ENCODE measurements at places on chromosomes 11 and 22.

- DNase-seq, result no peak
These were observed 79.8 kb downstream of the CLPB start for GRCh38 chr11:72354356-72355115.

DNA sequence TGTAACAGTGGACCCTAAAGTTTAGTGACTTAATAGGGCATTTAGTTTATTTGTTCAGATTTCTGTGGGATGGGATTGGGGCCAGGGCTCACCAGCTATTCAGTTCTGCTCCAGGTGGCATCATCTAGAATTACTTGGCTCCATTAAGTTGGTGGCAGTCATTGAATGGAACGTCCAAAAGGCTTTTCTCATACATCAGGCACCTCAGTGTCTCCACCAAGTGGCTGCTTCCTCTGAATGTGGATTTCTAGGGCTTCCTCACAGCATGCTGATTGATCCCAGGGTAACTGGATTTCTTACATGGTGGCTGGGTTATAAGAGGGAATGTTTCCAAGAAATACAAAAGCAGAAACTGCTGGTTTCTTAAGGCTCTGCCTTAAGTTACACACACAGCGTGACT is 34.7 kb downstream of the USP47 start:
- DNase-seq, result no peak

DNA sequence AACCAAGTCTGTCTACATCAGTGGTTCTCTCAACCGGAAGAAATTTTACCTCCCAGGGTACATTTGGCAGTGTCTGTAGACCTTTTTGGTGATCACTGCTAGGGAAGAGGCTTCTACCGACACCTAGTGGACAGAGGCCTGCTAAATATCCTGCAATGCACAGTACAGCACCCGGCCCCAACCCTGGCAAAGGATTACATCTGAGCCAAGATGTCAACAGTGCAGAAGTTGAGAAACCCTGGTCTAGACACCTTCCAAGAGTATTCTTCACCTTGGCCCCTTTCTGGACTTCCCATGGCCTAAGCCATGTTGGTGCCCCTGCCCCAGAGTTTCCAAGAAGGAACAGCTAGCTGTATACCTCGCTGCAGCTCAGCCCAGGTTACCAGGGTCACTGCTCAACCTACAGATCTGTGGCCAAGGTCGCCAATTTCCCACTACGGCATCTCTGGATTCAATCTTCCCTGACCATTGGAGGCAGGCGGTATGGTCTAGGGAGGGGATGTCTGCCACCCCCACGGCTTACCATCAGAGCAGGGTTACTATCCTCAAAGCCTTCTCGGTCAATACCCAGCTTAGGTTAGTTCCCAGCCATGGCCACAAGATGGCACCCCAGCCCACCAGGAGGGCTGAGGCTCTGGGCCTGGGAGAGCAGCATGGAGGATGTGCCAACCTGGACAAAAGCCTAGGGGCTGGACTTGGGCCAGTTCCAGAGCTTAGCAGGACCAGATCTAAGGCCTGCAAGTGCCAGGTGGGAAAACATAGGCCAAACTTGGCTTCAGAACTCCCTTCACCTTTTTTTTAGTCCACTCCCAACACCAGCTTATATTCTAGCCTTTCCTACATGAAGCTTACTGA is 3.7 kb upstream of the KCNC1 start:
- DNase-seq, result peak; percentile 48

DNA sequence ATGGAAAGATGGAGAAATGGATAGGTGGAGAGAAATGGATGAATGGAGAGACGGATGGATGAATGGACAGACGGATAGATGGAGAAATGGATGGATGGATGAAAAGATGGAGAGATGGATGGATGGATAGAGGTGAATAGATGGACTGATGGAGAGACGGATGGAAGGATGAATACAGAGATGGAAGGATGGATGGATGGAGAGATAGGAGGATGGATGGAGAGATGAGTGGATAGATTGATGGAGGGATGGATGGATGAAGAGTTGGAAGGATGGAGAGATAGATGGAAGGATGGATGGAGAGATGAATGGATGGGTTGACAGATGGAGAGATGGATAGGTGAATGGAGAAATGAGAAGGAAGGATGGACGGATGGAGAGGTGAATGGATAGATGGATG is 63.7 kb downstream of the FLRT1 start:
- no peak for DNase-seq

DNA sequence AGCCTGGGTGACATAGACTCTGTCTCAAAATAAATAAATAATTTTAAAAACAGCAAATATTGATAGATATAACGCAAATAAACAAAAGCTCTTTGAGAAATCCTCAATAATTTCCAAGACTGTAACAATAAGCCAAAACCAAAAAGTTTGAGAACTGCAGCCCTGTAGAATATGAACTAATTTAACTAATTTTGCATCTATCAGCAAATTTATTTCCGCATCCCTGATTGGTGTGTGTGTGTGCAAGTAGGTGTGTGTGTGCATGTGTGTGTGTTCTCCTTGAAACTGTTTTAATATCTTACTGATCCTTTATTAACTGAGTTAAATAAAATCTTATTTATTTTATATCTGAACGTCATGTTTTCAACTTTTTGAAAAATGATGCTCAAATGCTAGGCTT is 67.0 kb upstream of the ISX start:
- no peak for DNase-seq

GRCh38 chr11:95816037-95816436 is 25.7 kb downstream of the CEP57 start:
- no peak for DNase-seq

DNA sequence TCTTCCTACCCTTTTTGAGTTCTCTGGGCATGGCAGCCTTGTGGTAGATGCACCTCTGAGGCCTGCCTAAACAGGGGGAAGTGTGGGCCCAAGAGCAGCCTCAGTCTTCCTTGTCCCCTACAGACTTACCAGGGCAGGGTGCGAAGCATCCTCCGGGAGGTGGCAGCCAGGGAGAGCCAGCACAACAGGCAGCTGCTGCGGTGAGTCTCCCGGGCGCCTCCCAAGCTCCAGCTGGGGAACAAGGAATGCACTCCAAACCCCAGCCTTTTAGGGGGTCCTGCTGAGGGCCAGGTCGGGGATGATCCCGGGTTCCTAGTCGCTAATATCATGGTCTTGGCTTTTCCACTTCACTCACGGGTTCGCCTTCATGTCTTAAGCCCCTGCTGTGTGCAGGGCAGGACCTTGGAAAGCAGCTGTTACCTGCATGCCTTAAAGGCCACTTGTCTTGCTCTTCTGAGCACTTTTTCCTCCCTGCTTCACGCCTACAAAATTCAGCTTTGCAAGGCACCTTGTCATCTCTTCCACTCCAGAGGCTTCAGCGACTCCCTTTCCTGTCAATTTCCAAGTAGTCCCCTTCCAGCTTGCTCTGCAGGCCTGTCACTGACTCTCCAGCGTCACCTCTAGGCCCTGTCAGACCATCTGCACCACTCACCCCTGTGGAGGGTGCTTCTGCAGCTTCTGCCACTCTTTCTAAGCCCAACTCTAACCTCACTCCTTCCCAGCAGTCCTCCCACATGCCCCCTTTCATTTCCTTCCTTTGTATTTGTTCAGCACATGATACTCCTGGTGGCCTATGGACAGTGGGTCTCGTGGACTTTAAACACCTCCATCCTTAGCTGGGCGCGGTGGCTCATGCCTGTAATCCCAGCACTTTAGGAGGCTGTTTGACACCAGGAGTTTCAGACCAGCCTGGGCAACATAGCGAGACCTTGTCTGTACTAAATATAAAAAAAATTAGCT is 57.0 kb downstream of the PISD start:
- DNase-seq, result no peak

DNA sequence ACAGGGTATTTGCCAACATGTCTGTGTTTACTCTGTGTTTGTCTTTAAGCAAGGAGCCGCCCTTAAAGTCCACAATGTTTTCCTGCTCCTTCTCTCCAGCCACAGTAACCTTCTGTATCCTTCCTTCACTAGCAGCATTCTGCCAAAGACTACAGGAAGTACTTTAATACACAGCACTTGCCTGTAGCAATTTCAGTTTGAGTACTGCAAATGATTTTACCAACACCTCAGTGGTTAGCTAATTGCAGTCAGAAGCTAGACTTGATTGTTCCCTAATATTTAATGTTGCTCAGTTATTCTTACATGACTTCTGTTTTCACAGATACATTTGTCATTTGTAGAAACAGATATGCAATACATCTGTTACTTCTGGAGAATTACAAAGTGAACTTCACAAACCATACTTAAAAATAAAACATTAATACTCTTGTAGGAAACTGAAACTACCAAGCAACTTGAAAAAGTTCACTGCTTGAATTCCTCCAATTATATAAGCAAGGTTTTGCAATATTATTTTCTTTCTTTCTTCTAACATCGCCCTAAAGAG is 69.1 kb downstream of the FCHSD2 start:
- peak; percentile 11 for DNase-seq

DNA sequence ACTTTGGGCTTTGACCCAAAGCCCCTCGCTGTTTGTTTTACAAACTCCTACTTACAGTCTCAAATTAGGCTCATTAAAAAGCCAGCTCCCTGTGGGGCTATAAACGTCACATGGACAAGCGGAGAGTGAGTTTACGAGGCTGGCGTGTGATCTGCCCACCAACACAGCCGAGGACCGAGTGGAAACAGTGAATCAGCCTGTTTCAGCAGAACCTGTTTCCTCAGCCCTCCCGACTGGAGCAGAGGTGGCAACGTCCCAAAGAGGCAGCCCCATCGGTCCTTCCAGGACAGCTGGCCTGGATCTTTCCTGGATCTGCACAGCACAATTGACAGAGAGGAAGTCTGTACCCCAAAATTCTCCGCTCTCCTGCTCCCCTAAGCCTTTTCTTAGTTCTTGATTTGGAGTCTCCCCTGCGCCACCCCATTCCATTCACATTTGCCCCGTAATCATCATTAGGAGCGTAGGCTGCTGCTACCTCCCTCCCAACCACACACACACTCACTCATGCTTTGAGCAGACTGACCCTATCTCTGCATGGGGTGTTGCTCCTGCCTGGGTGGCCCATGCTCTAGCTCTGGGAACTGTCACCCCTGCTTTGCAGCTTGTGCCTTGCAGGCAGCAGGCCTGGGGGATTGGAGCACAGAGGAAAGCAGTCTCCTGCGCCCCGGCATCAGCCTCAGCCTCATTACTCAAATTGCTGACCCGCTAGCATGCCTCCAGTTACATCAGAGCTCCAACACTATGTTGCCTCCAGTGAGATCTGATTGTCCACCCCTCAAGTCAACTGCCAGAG is 117.8 kb downstream of the NAT10 start:
- DNase-seq, result no peak

DNA sequence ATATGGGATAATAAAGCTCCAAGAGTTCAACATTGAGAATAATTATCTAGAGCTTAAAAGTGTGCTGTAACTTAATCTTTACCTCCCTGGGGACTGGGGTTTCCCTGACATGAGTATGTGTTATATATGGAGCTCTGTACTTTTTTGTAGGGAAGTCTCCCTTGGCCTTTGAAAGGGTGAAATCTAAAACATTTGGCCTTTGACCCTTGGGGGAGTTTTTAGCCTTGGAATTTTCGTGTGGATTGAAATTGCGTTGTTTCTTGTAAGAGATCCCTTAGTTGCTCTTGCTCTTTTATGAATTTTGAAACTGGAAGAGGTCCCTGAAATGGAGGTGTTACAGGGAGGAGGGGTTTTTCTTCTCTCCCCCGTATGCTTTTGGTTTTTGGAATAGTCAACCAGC is 450.0 kb downstream of the NELL1 start:
- DNase-seq, result no peak

DNA sequence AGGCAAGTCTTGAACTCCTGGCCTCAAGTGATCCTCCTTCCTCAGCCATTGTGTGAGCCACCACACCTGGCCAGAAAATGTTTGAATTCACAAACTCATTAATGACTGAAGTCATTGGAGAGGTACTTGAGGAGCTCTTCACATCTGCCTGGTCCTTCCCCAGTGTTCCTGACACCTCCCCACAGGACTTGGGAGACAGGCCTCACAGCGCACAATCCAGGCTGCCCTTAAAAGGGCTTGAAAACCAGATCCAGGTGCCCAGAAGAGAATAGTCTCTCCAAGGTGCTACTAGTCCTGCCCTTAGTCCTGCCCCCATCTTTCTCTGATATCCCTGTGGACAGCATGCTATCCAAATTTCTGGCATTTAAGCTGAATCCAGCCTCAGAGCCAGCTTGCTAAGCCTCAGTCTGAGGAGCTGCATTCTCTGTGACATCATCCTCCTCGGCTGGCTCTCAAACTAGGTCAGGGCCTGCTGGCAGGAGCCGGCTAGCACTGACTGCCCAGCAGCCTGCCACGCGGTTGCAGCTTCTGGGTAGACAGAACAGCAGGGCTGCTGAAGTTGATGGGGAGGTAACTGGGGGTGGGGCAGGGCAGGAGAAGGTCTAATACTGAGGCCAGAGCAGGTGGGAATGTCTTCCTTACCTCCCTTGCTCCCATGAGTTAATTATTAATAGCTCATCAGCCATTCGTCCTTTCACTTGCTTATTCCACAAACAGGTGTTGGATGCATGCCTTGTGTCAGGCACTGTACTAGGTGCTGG is 35.3 kb upstream of the NECTIN1 start:
- DNase-seq, result no peak

DNA sequence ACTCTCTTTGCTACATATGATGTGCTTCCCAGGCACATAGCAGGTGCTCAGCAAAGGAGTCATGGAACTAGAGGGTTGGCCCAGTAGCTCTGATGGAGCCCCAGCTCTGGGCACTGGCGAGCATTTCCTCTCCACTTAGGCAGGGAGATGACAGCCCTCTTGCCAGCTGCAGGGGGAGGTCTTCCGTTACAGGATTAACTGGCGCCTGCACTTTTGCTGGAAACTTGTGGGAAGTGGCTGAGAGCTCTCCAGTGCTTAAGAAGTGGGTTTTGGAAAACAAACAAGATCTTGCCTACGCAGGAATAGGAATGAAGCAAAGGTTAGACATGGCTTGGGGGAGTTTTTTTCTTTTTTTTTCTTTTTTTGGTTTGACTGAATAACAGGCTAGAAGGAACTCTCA is 75.5 kb downstream of the MICAL2 start:
- DNase-seq, result no peak

DNA sequence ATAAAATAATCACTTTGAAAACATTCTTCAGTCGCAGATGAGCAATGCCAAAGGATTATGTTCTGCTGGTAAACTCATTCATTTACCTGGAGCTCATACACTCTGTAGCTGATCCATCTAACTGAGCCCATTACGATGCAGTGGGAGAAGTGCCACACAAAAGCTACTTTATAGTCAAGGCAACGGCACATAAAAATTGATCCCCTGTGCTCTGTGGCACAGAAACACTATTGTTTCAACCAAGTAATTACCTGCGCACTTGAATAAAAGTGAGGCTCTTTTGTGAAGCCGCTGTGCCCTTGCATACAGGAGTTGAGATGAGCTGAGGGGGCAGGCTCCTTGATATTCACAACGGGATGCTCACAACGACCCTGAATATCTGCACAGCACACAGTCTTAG is 7.2 kb downstream of the DKK3 start:
- DNase-seq, result no peak

GRCh38 chr11:86933891-86934581 is 21.2 kb downstream of the FZD4 start:
- DNase-seq, result no peak
